Prostate gland (tissue), 2 donors: ENCODE measurements at places on chromosomes 7 and 10.

DNA sequence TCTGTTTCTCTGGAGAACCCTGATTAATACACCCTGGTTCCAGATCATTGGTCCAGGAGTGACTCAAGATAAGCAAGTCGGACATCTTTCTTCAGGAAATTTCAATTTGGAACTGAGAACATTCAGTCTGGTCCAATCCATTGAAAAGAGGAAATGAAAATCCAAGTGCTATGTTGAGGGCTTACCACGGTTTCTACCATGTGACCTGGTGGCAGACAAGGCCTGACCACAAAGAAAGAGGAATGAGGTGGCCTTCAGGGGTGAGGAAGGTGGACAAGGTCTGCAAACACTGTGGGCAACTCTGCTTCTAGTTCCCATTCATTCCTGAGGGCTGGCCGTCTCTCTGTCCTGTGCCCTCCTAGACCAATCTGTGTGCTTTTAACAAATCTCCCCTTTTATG lies 149.2 kb upstream of the GHITM start:
- DNase-seq, result no peak

- no peak for DNase-seq
Measured at GRCh38 chr10:101468159-101468558, 114.2 kb downstream of the BTRC start.

DNA sequence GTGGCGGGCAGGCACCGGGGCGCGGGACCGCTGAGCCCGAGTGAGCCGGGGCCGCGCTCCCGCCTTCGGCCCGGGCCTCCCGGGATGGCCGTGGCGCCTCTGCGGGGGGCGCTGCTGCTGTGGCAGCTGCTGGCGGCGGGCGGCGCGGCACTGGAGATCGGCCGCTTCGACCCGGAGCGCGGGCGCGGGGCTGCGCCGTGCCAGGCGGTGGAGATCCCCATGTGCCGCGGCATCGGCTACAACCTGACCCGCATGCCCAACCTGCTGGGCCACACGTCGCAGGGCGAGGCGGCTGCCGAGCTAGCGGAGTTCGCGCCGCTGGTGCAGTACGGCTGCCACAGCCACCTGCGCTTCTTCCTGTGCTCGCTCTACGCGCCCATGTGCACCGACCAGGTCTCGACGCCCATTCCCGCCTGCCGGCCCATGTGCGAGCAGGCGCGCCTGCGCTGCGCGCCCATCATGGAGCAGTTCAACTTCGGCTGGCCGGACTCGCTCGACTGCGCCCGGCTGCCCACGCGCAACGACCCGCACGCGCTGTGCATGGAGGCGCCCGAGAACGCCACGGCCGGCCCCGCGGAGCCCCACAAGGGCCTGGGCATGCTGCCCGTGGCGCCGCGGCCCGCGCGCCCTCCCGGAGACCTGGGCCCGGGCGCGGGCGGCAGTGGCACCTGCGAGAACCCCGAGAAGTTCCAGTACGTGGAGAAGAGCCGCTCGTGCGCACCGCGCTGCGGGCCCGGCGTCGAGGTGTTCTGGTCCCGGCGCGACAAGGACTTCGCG lies 534 bp downstream of the FZD9 start:
- DNase-seq, result no peak

DNA sequence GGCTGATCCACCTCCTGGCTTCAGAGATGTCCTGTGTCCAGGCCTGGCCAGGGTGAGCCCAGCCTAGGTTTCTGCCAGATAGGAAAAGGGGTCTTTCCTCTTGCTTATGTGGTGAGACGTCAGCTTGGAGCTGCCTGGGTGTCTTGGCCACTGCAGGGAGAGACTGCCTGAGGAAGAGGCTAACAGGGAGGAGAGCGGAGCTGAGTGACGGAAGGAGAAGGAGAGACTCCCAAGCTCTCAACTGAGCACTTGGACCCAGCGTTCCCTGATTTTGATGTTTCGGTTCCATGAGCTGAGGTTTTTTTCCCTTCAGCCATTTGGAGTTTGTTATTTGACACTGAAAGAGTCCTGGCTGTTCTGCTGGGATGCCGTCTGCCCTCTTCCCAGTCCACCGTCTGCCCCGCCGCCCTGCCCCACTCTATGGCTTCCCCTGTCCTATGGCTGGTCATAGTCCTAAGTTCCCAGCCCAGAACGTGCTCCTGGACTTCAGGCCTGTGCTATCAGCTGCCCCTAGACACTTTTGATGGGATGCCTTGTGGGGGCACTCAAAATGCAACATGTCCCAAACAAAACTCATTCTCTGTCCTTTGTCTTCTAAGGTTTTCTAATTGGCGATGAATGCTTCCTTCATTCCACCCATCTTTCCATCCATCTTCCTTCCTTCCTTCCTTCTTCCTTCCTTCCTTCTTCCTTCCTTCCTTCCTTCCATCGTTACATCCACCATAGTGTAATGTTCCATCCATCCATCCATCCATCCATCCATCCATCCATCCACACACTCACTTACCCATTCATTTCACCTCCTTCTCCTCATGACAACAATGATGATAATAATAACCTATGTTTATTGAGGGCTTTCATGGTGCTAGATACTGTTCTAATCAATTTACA lies 20.3 kb upstream of the PCBD1 start:
- DNase-seq, result no peak

DNA sequence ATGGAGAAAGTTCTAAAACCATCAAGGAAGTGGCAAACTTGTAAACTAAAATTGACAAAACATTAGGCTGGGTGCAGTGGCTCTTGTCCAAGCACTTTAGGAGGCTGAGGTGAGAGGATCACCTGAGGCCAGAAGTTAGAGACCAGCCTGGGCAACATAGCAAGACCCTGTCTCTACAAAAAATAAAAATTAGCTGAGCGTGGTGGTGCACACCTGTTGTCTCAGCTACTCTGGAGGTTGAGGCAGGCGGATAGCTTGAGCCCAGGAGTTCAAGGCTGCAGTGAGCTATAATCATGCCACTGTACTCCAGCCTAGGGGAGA lies 29.4 kb upstream of the HNRNPH3 start:
- DNase-seq, result no peak

- no peak for DNase-seq
Measured at GRCh38 chr10:107715565-107715964, 551.1 kb upstream of the SORCS1 start.

DNA sequence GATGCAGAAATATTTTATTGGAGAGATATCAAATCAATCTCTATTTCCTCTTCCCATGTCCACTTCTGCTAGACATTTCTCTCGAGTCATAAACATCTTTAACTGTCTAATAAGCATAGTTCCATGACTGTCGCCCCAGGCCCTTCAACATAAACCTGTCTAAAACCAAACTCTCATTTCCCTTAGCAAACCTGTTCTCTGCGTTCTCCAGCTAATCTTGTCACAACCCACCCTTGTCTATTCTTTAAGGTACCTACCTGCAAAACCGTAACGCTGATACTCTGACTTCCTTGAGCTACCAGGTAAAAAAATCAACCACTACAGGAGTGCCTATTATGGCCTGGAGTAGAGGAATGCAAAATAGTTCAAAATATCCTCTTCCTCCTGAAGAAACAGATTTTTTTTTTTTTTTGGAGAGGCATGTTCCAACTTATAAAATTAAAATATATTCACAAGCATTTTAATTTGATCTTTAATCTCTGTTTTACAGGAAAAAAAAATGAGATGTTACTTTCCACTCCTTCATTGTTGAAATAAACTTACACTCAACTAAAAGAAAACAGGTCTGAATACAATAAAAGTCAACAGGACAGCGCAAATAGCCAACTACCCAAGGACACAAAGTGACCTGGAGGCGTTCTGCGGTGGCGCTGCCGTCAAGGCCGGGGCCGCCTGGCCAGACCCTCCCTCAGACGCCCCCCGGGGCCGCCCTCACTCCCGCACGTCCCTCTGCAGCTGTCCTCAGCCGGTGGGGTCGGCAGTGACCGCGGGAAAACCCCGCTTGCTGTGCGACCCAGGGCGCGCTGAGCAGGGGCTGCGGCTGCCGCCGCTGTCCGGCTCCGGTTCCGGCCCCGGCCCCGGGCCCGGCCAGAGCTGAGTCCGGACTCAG lies 765 bp downstream of the SLC25A40 start:
- DNase-seq, result peak; percentile 24

DNA sequence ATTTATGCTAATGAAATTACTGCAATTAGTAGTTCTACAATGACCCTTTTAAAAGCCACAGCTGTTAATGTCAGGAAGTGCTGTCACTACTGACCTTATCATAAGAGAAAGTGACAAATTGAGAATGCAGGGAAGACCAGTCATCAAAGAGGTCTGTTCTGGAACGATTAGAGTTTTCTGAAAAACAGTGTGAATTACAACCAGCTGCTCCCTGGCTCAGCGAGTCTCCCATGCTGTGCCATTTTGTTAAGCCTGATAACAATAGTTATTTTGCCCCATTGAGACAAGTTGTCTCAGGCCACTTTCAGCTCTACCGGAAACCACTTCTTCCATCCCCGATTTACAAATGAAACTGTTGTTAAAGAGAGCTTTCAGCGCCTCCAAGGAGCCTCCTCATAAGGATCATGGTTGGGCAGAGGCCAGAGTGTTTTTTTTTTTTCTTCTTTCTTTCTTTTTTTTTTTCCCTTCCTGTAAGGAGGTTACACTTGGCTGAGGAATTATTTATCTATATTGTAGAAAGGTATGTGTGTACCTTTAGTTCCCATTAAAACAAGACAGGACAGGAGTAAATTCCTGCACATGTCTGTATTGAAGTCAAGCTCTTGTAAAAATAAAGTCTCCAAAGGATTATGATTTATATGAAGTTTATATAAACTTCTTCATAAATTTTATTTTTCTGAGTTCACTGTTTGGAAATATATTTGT lies 173.6 kb downstream of the CDCA7L start:
- no peak for DNase-seq

DNA sequence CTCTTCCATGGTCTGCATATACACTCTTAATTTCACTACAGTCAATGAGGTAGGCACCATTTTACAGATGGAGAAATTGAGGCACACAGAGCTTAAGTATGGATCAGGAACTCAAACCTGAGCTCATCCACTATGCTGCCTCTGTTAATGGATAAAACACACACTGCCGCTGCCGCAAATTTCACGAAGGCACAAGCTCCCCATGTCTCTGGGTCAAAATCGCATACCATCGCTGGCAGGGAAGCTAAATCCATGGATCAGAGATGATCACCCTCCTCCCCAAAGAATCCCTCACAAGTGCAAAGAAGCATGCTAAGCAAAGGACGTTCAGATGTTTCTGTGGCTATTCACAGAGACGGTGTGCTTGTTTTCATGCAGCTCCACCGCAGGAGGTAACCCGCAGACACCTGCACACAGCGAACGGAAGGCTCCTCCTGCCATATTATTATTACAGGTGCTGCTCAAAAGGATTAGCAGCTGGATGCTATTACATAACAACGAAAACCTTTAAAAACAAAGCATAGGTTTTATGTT lies 109.3 kb downstream of the UBE2H start:
- DNase-seq, result no peak

DNA sequence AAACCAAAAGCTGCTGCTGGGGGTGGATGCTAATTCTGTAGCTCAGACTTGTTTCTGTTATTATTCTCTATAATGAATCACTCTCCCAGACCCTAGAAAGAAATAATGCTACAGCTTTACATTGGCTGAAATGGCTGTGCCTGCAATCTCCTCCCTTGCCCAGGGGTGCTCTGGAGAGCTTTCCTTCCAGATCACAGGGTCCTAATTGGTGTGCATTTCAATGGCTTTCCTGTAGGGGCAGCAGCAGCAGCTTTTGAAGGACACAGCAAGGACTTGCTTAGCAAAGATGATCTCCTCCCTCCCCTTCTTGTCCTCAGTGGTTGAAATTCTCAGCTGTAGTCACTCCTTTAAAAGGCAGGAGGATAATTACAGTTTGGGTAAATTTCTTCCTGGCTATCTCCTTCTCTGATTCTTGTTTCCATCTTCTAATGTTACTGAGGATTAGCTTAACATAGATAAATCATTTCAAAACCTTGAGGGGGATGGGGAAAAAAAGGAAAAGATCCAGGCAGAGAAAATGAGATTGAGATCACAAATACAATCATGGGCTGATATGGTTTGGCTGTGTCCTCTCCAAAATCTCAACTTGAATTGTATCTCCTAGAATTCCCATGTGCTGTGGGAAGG lies 120.2 kb upstream of the CTTNBP2 start:
- DNase-seq, result no peak

GRCh38 chr7:21867226-21867625 lies 78.5 kb downstream of the CDCA7L start:
- no peak for DNase-seq

- no peak for DNase-seq
Measured at GRCh38 chr7:5597772-5598171, 174.1 kb upstream of the TNRC18 start.

GRCh38 chr10:37826806-37827205 lies 30.6 kb downstream of the ZNF248 start:
- DNase-seq, result no peak

GRCh38 chr10:47176903-47177868 lies 122.8 kb upstream of the GDF10 start:
- no peak for DNase-seq

- DNase-seq, result no peak
Measured at GRCh38 chr7:32516551-32517100, 21.3 kb downstream of the AVL9 start.

GRCh38 chr7:131249003-131249402 lies 78.7 kb upstream of the MKLN1 start:
- DNase-seq, result no peak

GRCh38 chr10:85764108-85764507 lies 602.5 kb downstream of the GRID1 start:
- no peak for DNase-seq

GRCh38 chr7:158106272-158106671 lies 481.4 kb downstream of the PTPRN2 start:
- DNase-seq, result no peak

DNA sequence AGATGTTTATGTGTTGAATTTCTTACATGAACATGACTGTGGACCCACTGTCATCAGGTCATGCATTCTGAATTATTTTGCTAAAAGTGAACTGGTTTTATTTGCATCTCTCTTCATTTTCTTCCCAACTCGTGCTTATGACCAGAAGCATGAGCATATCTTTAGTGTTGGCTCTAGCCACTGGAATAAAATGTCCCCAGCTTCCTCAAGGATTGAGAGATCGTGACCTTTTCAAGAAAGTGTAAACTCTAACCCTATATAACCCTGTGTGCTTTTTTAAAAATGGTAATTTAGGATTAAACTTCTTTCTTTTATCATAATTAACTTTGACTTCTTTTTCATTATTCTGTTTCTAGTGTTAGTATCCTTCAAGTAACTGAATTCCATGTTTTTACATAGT lies 55.5 kb downstream of the VTI1A start:
- no peak for DNase-seq

GRCh38 chr7:107932805-107933204 lies 41.8 kb downstream of the DLD start:
- no peak for DNase-seq

- DNase-seq, result no peak
Measured at GRCh38 chr10:107800061-107800460, 635.6 kb upstream of the SORCS1 start.

DNA sequence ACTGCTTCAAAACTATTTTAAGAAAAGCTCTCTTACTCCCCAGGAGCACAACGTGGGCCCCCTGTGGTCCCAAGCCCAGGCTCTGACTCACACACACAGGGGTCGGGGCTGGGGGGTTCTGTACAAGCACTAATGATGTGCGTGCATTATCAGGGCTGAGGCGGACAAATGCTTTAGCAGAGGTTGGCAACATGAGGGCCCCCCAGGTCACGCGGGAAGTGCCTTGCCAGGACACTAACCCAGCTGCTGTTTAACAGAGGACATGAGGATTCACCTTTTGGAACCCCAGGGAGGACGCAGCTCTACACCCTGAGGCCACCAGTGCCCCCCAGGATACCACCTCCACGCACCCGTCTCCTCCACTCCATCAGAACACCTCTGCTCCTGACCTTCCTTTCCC lies 342.8 kb downstream of the DNAJB6 start:
- DNase-seq, result no peak
